CD4-positive, alpha-beta T cell treated with Interleukin-4 for 1 hour (primary cell): ENCODE measurements at places on chromosomes 2 and 18.

DNA sequence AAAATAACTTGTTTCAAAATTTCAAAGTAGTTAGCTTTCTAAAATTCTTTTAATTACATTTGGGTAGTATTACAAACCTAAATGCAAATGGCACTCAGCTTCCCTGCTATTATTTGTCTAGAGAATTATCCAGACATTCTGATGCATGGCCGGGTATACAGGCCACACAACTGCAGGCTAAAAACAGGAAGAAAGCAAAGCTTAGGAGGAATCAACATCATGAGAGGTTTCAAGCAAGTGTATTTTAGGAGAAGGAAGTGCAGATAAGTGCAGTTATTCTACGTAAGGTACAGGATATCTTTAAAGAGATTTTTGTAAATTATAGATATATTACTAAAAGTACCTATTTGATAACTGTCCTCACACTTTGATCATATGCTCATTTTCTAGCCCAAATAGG is 46.8 kb upstream of the RNU4ATAC start:
- no peak for DNase-seq

GRCh38 chr2:136091899-136092298 is 26.1 kb downstream of the CXCR4 start:
- no peak for DNase-seq

- no peak for DNase-seq
These were observed 71.0 kb downstream of the PDE1A start for GRCh38 chr2:182355815-182356214.

- no peak for DNase-seq
These were observed 97.2 kb upstream of the GPR45 start for GRCh38 chr2:105144152-105144940.

DNA sequence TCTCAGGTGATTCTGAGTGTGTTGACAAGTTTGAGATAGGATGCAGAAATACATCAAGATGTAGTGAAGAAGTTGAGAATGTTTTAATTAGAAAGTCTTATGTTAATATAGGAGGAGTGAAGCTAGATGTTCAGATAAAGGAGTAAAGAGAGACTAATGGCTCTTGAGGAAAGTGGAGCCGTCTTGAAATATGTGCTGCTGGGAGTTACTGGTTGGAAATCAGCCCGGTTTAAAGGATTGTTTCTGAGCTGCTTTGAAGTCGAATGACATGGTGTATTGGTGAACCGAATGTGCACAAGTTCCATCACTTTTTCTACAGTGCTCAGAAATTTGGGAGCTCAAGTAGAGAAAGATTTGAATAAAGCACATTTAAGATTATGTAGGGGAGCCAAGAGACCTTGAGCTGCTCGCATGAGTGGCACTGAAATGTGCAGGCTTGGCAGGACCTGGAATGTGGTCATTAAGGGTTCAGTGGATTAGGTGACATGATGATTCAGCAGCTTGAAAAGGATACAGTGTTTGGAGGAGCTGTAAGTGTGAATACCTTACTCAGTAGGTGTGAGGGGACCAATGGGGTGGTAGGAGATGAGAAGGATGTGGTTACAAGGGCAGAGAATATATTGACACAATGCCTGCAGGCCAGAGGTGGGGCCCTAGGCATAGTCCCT is 68.6 kb downstream of the CAB39 start:
- peak; percentile 67 for DNase-seq

DNA sequence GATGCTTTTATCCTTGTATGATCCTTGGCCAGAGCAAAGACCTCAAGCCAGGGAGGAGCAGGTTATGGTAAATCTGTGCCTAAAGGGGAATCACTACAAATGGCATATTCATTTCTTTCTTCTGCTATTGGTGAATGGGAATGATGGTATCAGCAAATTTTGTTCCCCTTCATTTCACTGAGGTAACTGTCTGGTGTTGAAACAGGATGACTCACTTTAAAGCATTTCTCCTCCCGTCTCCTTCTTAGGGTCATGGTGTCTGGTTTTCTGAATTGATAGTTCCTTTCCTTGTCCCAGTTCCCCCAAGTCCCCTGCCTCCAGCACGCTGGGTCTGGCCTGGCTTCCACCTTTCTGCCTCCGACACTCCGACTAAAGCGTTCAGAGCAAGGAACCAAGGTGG is 109.2 kb downstream of the MREG start:
- no peak for DNase-seq

DNA sequence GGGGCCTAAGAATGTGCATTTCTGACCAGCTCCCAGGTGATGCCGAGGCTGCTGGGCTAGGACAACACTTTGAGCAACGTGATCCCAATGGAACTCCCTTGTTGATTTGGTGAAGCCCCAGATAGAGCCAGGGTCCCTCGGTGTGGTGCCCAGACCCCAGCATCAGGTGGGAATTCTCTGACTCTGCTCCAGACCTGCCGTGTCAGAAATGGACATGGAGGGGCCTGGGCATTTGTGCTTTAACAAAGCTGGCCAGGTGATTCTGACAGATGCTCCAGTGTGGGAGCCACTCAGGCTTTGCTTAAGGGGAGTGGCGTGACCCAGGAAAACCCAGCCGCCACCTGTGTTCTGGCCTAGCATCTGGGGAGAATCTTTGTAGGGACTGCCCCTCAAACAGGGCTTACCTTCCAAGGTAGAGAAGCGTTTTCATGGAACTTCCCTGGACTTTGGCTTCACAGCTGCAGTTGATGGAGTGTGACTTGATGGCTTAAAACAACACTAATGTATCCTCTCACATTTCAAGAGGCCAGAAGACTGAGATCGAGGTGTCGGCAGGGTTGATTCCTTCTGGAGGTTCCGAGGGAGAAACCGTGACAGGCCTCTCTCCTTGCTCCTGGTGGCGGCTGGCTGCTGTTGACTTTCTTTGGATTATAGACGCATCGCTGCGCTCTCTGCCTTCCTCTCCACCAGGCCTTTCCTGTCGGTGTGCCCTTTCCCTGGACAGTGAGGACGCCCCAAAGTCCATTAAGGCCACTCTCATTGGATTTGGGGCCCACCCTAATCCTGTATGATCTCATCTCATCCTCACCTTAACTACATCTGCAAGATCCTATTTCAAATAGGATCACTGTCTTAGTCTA is 57.0 kb upstream of the HDAC4 start:
- no peak for DNase-seq

DNA sequence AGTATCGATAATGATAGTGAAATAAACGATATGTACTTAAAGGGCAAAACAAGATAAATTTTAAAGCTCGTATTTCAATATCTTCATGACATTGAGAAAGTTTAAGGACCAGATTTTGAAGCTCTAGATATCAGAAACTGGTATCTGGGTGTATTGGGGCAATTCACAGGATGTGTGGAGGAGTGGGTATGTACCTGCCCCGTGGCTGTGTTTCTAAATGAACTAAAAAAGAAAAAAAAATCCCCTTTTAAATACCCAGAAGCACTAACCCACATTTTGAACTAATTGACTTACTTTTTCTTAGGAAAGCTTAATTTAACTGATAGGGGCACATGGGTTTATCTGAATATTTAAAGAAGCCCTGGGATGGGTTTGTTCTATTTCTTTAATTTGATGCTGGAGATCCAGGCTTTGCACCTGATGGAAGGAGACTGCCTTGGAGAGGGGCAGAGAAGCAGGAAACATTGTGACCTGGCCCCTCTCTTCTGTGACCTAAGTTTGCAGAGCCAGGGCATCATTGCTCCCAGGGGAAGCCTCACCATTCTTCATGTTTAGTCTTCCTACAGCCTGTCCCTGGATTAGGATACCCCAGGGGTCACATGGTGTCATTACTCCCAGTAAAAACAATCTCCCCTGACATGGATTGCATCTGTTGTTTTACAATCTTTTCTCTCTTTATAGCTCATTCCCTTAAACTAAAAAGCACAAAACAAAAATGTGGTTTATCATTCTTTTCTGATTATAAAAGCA is 7.6 kb upstream of the KCTD1 start:
- no peak for DNase-seq

- DNase-seq: no peak
These were observed 447.5 kb downstream of the TNS1 start for GRCh38 chr2:217555081-217555876.

DNA sequence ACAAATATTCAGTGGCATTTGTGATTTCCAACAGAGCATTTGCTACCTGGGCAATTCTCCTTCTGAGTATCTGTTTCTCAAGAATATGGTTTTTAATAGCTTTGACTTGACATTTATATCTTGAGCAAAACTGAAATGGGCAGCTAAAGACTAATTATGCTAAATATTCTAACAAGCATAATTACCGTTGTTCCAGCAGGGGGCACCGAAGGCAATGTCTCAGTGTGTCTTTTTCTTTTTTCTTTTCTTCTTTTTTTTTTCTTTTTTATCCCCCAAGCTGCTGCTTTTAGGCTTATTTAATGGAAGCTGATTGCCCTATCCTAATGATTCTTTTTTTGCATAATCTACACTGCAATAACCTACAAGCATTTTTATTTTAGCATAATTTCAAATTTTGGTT is 138.9 kb upstream of the NABP1 start:
- no peak for DNase-seq

DNA sequence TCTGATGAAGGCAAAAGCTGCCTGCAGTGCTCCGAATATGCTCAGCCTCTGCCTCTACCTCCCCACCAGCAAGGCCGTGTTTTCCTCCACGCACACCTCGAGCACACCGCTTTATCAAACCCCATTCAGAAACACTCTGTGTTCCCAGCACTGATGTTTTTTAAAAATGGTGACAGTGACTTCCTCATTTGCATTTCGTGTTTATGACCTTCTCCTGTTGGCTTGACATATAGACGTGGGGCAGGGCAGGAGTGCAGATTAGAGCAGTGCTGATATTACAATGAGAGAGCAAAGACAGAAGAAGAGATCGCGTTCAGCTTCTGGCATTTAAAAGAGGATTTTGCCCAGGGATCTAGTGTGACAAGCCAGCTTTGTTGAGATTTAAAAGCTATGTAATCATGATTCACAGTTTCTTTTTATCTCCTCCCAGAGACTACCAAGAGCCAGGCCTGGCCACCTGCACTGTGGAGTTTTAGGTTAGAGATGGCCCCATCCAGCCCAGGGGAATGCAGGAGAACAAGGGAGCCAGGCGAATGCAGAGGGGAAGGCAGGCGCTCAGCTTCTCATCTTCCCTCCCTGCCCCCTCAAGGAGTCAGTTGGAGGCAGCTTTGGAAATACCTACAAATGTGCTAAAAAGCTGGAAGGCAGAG is 61.5 kb upstream of the NEDD4L start:
- no peak for DNase-seq

- no peak for DNase-seq
These were observed 68.6 kb downstream of the NABP1 start for GRCh38 chr2:191746346-191747169.

GRCh38 chr18:48099481-48100164 is 169.2 kb upstream of the SMAD2 start:
- no peak for DNase-seq

- DNase-seq: no peak
These were observed 145.6 kb upstream of the GPC1 start for GRCh38 chr2:240289701-240290431.

DNA sequence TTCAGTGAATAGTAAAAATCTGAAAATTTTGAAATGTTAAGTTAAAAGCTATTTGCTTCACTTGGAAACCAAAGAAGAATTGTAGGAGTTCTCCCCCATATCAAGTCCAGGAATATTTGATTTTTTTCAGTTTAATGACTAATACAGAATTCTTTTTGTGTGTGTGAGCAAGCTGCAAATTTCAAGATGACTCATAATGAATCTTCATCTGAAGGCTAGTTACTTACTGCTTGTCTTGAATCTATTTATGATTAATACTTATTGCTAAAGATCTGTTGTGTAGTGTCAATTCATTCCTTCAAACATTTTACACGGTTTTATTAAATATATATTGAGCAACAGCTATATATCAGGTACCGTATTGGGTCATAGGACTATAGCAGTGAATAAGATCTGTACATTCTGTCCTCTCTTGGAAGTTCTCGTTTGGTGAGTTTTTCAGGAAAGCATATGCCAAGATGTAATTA is 47.8 kb upstream of the CAVIN2 start:
- DNase-seq: no peak

GRCh38 chr18:47932603-47933002 is 2.1 kb upstream of the SMAD2 start:
- DNase-seq: no peak

DNA sequence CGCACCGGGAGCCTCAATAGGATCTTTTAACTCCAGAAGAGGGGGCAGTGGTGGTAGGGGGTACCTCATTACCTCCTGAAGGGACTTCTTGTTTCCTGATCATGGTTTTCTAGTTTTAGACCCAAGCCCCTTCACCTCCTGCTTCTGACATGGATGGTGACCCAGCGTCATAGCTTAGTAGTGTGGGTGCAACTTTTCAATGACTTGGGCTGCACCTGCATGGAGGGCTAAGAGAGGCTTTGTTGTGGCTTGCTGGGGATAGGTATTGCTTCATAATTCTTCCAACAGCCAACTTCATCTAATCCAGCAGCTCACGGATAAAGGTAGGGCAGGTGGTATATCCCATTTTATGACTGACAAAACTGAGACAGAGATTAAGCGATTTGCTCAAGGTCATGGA is 3.0 kb downstream of the SLC1A4 start:
- DNase-seq: no peak

- no peak for DNase-seq
These were observed 24.1 kb downstream of the INPP4A start for GRCh38 chr2:98468621-98469236.

- no peak for DNase-seq
These were observed 42.4 kb downstream of the MBD2 start for GRCh38 chr18:54181856-54182602.

- no peak for DNase-seq
These were observed 75.4 kb upstream of the ZEB2 start for GRCh38 chr2:144595279-144595678.
